ENCODE measurements at places on chromosomes 12 and 14.

DNA sequence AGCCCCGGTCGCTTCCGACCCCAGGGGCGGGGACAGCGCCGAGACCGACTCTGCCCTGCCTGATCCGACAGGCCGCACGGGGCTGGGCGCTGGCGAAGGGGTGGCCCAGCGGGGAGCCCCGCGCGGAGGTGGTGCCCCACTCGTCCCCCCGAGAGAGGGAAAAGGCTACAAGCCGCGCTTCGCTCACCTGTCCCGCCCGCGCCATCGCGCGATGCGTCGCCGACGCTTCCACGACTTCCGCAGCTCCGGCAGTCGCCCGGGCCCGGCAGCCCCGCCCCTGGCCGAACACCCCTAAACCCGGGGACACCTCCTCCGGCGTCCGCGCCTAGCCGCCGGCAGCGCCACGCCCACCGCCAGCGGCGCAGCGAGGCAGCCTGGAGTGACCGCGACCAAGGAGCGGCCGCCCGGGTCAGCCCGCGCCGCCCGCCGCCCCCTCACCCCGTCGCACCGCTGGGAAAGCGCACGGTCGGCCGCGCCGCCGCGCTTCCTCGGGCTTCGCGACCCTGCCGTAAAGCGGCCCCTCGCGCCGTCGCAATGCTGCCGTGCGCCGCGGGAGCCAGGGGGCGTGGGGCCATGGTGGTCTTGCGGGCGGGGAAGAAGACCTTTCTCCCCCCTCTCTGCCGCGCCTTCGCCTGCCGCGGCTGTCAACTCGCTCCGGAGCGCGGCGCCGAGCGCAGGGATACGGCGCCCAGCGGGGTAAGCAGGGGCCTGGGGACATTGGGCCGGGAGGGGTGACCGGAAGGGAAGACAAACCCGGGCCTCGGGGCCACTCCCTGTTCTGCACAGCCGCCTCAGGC lies at the start of the genes BAG5 and COA8:
Gene BAG5, minus strand, starts transcription at position 229 of the 797 bp plus-strand sequence. CDS start 1,493 bp downstream, outside the sequence.
Gene COA8, plus strand, starts transcription at position 532 of the 797 bp plus-strand sequence. Its CDS starts 42 bp downstream, at position 574.
- no peak for DNase-seq

DNA sequence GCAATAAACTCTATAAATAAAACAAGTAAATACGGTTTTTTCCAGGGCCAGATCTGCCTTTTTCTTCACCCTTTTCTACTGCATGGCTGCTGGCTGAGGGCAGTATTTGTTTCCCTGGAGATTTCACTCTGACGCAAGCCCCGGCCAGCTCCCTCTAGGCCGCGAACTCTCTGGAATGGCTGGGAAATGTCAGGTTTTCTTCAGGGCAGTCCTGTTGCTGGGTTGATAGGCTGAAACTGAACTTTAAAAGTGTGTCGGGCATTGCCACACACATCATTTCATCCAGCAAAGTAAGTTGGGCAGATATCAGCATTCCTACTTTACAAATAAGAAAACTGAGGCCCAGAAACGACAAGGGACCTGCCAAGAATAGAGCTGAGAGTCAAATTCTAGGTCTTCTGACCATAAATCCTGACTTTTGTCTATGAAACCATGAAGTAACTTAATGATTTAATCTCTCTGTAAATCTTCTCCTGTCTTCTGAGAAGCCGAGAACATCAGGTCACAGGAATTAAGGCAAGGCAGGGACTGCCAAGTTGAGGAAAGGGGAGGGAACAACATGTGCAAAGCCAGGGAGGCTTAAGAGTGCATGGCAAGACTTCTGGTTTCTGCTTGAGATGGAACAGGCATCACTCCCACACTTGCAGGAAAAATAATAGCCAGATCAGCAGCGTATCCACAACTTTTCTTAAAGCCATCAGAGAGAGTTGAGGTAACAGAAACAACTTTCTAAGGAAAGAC lies 205.0 kb upstream of the CCDC196 start:
- no peak for DNase-seq

DNA sequence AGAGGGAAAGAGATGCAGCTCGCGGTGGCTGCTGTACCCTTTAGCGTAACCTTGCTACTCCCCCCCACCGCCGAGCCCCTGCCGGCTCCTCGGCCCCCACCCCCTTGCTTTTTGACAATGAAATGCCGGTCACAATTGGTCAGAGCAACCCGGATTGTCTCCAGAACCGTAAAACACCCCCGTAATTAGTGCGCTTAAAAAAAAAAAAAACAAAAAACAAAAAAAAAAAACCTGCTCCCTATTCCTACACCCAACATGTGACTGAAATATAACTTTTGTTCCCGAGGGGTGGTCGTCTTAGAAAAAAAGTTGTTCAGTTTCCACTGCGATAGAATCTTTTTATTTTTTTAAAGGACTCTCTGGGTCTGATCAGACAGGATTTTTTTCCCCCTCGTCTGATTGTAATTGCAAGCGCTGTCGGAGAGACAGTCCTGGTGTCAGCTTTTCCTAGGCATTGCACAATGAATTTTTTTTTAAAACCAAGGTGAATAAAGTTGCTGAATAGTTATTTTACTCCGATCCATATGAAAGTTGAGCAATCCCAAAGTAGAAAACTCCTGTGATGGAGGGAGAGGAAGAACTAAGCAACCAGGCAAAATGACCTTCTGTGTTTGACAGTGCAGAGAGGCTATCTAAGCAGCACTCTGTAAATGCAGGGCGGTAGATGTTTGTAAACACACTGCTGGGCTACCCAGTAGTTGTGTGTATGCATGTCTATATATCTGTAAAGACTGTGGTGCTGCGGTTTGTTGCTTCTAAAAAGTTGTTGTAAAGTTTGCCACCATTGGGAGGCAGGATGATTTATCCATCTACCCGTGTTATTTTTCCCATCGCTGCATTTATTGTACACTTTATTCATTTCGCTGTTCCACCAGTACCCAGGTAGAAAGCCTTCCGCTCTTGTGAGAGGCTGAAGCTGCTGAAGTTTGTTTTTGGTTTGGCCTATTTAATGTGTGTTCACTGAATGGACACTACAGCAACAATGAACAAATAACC lies 1.1 kb downstream of the ETV6 start:
- DNase-seq: no peak

DNA sequence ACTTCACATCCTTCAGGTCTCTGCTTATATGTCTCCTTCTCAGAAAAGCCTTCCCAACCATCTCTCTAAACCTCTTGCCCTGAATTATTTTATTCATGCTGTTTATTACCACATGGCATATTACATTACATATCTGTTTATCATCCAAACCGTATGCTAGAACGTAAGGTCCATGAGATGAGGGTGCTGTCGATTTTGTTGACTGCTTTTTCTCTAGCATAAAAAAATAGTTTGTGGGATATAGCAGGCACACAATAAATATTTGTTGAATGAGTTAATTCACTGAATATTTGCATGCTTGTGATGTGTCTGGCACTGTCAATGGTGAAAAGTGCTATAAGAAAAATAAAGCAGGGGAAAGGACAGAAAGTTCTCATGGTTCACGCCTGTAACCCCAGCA lies 22.9 kb downstream of the SAMD4A start:
- DNase-seq: no peak

DNA sequence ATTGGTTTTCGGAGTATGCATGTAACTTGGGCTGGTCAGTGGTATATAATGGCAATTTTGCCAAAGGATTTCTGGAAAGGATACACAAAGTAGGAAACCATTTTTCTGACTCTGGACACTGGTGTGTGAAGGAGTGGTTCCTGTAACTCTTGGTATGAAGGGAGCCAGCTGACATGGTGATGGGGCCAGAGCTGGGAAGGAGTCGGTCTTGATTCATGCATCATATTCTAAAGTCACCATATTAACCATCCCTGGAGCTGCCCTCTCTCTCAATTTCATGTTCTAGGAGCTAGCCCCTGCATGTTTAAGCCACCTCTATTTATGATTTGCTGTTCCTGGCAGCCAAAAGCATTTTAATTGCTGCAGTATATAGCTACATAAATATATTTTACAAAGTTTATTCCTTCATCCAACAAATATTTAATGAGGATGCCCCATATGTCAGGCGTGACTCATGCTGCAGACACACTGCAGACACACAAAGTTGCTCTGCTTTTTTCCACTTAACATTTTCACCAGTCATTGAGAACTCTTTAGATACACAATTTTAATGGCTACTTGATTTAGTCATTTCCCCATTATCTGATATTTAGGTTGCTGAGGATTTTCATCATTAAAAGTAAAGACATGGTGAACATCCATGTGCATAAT lies 78.7 kb upstream of the PSMC1 start:
- DNase-seq: no peak

- no peak for DNase-seq
Observed at GRCh38 chr12:22229652-22230279, 104.7 kb downstream of the ST8SIA1 start.

- no peak for DNase-seq
Observed at GRCh38 chr14:78673845-78674244, 503.7 kb downstream of the NRXN3 start.

DNA sequence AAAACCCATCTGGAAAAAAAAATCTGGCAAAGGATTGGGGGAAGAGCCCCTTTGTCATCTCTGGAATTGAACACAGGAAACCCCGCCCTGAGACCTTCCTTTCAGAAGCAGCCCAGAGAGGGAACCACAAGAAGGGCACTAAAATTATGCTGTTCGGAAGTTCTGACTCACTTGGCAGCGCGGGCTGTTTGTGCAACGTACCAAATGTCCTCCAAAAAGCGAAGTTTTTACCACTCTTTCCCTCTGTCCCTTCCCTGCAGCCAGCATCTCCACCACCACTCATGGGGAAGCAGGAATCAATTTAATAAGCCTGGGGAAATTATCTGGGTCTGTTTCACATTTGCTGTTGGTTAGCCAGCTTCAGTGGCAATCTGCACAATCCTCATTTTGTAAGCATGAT lies 3.2 kb upstream of the SYNE3 start:
- DNase-seq: no peak

- no peak for DNase-seq
Observed at GRCh38 chr12:50979369-50980052, 27.2 kb downstream of the HIGD1C start.

- DNase-seq: no peak
Observed at GRCh38 chr14:95153866-95154265, 3.5 kb downstream of the DICER1 start.

DNA sequence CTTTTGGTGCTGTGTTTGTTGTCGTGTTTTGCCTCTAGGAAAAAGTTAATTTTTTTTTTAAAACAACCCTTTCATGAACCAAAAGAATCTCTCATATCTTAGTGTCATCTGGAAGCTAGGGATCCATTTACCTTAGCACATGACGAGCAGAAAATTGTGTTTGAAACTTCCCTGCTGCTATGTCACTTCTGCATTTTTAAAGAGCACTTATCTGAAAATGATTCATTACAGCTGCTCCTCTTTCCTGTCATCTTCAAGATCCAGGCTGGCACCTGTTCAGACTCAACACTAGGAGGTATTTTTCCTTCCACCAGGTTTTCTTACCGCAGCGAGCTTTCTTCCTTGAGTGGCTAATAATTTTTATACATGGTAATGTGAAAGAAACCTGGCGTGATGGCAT lies 67.0 kb downstream of the EML1 start:
- DNase-seq: no peak

GRCh38 chr12:69872804-69873203 lies 47.8 kb downstream of the MYRFL start:
- DNase-seq: no peak
